SK-N-SH treated with all-trans-retinoic acid at 6 μM for 48 hours (cell line): ENCODE measurements at places on chromosomes 6 and 20.

- no peak for ATAC-seq
These were observed 8.2 kb downstream of the DIDO1 start for GRCh38 chr20:62918147-62918546.

DNA sequence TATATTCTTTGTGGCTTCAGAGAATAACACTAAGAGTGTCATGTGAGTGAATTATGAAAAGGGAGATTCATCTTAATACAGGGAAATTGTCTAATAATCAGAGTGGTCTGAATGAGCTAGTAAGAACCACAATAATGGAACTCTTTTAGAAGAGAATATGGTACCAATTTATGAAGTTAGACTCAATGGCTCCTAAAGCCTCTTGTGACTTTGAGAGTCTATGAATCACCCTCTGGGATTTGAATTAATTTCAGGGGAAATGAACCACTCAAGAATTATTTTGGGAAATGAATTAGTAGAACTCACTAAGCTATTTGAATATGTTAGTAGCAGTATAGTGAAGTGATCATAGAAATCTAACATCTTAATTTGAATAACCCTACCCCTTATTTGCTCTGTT lies 14.3 kb downstream of the PCMT1 start:
- no peak for ATAC-seq

GRCh38 chr20:39045676-39046075 lies 83.5 kb downstream of the DHX35 start:
- ATAC-seq = no peak

GRCh38 chr6:28929887-28930620 lies 6.3 kb upstream of the TRIM27 start:
- ATAC-seq = no peak

- ATAC-seq = no peak
These were observed 757 bp upstream of the SAMD3 start for GRCh38 chr6:130223508-130223907.

GRCh38 chr20:50663095-50663821 lies 28.1 kb downstream of the RIPOR3 start:
- ATAC-seq = peak; percentile 60

DNA sequence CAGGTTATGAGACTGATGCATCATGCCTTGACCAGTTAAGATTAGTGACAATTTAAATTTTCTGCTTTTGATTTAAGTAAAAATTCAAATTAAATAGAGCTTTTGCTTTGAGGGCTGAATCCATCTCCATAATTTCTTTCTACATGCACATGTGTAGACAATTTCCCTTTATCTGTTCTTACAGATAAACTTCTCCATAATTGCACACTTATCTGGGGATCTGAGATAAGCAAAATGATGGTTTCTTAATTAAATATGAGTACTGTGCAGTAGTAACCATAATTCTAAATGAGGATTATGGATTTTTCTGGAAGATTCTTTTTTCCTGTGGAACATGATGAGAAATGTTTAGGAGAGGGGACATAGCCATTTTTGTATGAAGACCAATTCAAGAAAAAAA lies 44.7 kb downstream of the ZFAND3 start:
- no peak for ATAC-seq

DNA sequence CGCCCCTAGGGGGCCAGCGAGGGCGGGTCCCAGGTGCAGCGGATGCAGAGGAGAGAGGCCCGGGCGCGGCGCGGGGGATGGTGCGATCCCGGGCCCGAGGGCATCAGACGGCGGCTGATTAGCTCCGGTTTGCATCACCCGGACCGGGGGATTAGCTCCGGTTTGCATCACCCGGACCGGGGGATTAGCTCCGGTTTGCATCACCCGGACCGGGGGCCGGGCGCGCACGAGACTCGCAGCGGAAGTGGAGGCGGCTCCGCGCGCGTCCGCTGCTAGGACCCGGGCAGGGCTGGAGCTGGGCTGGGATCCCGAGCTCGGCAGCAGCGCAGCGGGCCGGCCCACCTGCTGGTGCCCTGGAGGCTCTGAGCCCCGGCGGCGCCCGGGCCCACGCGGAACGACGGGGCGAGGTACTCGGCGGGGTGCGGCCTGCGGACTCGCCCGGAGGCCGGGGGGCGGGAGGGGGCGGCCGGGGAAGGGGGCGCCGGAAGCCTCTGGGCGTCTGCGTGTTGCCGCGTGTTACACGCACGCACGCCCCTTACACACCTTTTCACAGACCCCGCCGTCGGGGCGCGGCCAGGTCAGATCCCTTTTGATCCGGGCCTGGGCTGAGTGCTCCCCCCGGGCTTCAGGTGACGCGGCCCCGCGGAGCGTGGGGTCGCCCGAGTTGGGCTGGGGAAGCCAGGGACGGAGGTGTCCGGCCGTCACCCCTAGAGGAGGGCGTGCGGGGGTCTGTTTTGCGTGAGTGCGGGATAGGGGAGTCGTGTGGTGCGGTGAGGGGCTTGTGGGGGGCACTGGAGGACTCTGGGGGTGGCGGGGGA lies 412 bp downstream of the TRIB3 start:
- peak; percentile 83 for ATAC-seq

- ATAC-seq = peak; percentile 49
These were observed 2.2 kb upstream of the APMAP start for GRCh38 chr20:24994470-24995368.

DNA sequence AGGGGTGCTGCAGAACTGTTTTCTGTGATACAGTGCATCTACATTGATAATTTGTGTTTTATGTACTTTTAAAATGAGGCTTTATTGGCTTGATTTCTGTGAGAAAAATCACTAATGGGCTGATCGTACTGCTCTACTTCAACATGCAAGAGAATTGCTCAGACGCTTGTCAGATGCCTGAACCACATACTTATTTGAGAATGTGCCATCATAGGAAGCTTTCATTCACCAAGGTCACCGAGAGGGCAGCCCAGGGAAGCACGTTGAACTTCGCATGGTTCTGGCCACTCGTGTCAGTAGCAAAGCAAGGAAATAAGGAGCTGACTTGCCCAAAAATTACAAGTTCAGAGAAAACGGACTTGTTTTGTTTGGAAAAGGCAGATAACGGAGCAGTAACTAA lies 168.5 kb upstream of the AKAP12 start:
- peak; percentile 30; the same call in 2 of the 3 replicates for ATAC-seq

DNA sequence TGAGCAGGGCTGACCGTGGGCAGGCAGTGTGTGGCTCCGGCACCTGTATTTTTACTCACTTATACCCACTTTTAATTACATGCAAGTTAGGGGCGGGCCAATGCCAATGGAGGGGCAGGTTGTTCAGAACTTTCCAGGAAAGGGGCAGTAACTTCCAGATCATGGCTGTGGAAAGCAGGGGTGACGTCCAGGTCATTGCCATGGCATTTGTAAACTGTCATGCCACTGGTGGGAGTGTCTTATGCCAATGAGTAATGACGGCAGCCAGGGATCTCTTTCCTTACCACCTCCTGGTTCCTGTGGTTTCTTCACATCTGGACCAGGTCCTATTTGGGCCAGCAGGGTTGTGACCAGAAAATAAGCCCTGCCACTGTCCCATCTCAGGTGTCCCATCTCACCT lies 258.7 kb downstream of the THBS2 start:
- ATAC-seq = no peak; the same call in 2 of the 3 replicates

DNA sequence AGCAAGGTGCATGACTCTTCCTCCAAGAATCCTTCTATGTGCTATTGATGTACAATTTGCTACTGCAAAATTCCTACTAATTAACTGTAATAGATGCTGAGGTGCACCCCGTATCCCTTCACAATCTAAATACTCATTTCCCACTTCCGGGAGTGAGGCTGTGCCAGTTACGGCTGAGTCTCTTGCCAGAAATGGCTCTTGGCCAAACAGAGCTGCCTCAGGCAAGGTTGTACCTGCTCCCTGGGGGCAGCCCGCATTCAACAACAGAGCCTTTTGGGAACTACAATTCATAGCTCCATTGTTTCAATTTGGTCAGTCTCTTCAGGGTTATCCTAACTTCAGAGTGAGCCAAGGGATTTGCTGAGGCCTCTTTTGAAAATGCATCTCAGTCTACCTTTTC lies 789.8 kb upstream of the MAP3K7 start:
- ATAC-seq = no peak

DNA sequence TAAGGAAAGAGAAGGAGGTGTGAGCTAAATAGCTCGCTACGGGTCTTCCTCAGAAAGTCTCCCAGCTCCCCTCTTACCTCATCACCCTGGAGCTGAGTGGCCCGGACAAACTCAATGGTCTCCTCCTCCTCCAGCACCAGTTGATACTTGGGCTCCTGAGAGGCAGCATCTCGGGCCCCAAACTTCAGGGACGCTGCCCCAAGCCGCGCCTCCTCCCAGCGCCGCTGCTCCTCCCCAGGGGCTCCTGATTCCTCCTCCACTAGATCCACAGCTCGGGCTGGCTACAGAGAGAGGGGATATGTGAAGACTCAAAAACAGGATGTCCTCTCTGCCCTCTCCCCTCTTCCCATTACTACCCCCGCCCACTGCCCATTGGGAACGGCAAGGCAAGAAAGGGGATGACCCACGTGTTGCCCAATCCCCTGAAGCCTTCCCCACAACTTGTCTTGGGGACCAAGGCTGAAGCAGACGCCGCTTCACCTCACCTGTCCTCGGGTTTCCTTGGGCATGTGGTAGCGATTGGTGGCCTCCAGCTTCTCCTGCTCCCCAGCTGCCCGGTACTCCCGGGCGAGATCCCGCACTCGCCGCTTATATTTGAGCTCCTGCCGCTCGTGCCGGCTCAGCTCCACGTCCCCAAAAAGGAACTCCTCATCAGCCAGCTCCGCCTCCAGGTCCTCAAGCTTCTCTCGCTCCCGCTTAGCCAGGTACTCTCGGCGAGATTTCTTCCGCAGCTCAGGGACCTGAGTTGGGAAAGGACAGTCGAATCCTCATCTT lies 7.6 kb downstream of the DHX16 start:
- no peak for ATAC-seq

DNA sequence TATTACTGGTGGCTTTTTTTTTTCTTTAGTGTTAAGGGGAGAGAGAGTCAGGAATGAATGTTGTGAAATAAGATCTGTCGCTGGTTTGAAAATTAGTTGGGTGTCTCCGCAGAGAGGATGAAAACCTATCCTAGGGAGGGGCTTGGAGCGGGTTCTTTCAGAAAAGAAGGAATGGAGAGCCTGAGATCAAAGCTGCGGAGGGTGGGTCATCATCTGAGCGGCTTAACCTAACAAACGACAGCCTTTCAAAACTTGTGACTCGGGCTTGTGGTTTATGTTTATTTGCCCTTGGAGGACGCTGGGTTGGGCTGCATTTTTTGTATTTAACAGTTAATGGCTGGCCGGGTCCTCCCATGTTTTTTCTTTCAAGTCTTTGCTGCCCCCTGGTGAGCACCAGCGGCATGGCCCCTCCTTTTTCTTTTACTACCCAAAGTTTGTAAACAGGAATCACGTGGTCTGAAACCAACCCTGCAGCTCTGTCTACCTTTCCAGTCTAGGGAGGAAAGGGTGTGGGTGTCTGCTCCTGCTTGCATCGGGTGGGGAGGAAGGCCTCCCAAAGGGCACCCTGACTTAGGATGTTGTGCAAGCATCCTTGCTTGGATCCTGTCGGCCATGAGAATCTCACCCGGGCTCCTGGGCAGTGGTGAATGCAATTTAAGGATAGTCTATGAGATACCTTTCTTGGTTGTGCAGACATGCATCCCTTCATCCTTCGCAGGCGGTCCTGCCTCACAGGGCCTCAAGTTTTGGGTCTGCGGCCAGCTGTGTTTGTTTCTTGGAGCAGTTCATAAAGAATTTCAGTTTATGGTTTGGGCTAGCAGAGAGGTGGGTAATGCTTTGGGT lies 2.2 kb downstream of the PIM1 start:
- peak; percentile 21 for ATAC-seq

- ATAC-seq = no peak
These were observed 38.9 kb upstream of the SLC4A11 start for GRCh38 chr20:3277686-3278465.

- ATAC-seq = no peak
These were observed 66.4 kb upstream of the PDE10A start for GRCh38 chr6:165729307-165729936.

DNA sequence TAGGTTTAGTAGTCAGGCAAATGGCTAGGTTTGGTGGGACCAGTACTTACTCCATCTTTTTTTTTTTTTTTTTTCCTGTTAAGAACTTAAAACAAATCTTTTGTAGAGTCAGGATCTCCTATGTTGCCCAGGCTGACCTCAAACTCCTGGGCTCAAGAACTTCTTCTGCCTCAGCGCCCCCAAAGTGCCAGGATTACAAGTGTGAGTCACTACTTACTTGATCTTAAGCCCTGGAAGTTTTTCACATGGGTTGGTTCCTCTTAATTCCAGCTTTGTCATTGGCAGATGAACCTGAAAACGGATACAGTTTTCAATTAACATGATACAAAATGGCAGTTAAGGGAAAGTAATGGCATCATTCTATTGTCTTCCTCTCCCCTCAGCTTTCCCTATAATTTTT lies 179.4 kb upstream of the JAG1 start:
- no peak for ATAC-seq

DNA sequence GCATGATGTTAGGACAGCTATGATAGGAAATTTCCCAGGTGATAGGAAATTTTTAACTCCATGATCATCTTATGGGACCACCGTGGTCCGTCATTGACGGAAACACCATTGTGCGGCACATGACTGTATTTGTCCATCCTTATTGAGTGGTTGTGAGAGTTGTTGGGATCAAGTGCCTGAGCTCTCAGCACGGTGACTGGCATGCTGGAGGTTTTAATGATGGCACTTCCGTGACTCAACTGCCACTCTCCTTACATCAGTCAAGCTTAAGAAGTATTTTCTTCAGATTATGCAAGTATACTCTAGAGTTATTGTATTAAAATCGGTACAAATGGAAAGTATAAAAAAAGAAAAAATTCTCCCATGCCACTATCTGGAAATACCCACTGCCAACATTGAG lies 20.7 kb downstream of the PBOV1 start:
- no peak for ATAC-seq

- no peak for ATAC-seq
These were observed 458.7 kb upstream of the RUNX2 start for GRCh38 chr6:44869321-44869897.

DNA sequence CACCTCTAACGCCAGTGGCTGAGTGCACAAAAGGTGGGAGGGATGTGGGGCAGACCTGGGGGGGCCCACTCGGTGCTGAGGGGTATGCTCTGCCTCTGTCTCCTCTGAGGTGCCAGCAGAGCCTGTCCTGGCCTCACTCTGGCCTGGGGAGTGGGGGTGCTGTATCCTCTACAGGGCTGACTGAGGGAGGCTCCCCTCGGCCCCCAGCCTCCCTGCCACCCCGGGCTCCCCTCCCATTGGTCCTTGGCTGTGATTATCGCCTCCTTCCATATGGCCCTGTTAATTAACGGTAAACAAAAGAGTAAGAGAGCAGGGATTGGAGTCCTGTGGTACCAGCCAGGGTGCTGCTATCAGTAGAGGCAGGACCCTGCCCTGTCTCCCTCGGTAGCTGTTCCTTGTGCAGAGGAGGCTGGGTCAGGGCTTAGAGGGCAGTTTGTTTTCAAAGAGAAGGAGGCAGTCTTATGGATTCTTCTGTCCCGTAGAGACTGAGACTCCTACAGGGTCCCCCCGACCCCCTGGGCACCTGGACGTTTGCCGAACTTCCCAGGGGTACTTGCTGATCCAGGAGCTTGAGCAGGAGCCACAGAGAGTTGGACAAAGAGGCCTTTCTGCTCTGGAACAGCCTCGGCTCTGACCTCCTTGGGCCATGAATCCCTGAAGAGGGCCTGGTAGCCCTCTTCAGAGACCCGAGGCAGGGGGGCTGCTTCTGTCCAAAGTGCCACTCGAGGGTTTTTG lies 1.8 kb downstream of the MYT1 start:
- ATAC-seq = no peak

GRCh38 chr6:44476849-44477248 lies 89.3 kb downstream of the CDC5L start:
- no peak for ATAC-seq

- ATAC-seq = no peak
These were observed 17.0 kb upstream of the ARG1 start for GRCh38 chr6:131555992-131556391.

GRCh38 chr6:2725999-2726567 lies 24.6 kb downstream of the MYLK4 start:
- peak; percentile 89 for ATAC-seq

GRCh38 chr6:131134220-131134979 lies 867 bp upstream of the AKAP7 start:
- ATAC-seq = no peak
